Ecto neural progenitor cell (in vitro differentiated cells): ENCODE measurements at places on chromosomes 3 and 15.

DNA sequence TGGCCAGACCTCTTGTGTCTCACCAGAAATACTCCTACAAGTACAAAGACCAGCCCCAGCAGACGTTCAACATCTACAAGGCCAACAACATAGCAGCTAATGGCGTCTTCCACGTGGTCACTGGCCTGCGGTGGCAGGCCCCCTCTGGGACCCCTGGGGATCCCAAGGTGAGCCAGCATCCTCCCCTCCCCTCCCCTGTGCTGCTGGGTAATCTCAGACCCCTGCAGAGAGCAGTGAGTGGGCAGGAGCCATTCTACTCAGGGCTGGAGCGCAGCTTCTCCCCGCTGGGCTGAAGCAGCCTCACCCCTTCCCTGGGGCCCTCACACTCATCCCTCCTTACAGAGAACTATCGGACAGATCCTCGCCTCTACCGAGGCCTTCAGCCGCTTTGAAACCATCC lies 9.8 kb downstream of the STAB1 start:
- no peak for DNase-seq

GRCh38 chr15:44782516-44782915 lies 46.2 kb downstream of the TRIM69 start:
- no peak for DNase-seq

- no peak for DNase-seq
These were observed 51.5 kb downstream of the C3orf20 start for GRCh38 chr3:14726441-14726780.

DNA sequence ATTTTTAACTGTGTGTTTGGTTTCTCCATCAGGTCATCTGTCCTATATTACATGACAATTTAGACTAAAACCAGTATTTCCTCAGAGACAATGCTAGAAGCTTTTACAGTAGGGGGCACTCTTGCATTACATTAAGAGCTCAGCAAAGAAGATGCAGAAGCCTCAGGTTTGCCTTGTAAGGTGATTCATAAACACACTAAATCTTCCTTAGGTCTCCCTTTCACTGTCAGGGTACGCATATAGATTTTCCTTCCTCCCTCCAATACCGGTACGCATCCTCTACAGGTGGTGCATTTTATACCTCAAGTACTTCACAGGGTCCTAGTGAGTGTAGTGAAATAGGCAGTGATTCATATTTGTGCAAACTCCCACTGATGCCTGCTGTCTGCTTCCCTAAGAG lies 46.5 kb downstream of the CD86 start:
- DNase-seq, result no peak

GRCh38 chr15:58066042-58066867 lies 744 bp upstream of the ALDH1A2 start:
- peak; percentile 84 for DNase-seq

GRCh38 chr3:184734903-184735701 lies 23.2 kb upstream of the MAGEF1 start:
- peak; percentile 42 for DNase-seq
